ENCODE measurements at places on chromosomes 6 and 20.

DNA sequence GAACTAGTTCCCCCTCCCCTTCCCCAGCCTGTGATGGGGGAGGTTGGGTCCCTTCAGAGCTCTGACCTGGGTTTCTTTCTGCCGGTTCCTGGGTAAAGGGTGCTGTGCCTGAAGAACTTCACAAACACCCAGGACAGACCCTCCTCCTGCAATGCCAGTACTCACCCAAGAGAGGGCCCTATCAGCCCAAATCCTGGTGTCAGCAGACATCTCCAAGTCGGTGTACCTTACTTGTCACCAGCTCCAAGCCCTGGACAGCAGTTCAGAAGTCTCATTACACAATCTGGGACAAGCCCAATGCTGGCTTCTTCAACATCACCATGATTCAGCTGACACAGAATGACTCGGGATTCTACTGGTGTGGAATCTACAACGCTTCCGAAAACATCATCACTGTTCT lies 467 bp downstream of the TREML4 start:
- no peak for DNase-seq

DNA sequence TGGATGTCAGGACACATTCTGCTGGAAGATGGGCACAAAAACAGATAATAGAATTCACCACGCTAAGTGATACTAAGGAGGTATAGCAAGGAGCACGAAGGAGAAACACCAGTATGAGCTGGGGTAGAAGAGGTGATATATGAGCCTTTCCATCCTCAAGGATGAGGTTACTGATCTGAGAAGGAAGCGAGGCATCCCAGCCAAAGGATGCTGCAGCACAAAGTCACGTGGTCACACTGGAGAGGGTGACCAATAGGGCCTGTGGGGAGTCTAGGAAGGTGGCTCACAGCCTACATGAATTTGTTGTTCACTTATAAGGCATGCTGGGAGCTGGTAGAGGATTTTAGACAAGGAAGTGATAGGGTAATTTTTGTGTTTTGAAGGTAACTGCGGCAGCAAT lies 1.4 kb downstream of the GINS1 start:
- no peak for DNase-seq

GRCh38 chr6:152984513-152984872 lies 1.7 kb upstream of the FBXO5 start:
- DNase-seq = no peak

GRCh38 chr6:56959938-56960337 lies 5.0 kb downstream of the BEND6 start:
- DNase-seq = no peak

- no peak for DNase-seq
Observed at GRCh38 chr6:110188791-110189190, 8.6 kb downstream of the CDC40 start.

- no peak for DNase-seq
Observed at GRCh38 chr6:161487694-161488093, 213.8 kb upstream of the AGPAT4 start.

DNA sequence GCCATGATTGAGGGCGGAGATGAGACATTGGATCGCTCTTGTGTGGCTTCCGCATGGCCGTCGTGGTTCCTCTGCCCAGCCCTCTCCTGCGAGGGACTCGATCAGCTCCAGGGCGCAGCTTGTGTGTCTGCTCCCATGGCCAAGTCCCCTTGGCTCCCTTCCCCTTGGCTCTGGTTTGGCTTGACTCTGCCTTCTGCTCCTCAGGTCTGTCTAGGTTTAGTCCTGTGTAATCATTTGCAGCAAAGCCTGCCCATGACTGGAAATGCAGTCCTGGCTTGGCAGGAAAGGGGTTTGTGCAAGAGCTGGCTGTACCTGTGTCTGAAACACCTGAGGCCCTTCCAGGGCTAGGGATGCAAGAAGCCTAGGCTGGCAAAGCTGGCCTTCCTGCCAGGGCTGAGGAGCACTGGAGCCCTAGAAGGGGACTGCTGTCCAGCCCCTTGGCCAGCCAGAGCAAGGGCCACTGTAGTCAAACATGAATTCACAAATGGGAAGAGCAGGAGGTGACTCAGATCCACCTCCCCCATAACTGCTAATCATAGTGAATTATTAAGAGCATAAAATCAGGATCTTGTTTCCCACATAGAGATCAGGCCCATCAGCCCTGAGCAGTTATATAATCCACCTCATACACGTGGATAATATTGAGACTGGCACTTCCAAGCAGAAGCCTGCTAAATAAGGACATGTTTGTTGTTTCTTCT lies 196.8 kb downstream of the FARS2 start:
- no peak for DNase-seq

GRCh38 chr6:63537201-63537958 lies 34.9 kb upstream of the LOC128125822 start:
- DNase-seq = no peak

DNA sequence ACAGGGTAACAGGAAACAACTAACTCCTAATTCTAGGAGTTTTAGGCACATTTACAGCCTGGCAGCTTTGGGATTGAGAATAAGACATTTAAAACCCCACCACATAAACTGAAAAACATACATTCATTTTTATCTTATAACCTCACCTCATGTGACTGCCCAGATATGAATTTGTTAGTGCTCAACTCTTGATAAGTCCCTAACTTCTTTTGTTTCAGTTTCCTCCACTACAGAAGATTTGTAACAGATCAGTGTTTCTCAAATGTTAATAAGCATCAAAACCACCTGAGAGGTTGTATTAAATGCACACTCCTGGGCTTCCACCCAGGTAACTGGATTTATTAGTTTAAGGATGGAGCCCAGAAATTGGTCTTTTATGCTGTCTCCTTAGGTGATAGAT lies 190.1 kb upstream of the ARID1B start:
- no peak for DNase-seq

DNA sequence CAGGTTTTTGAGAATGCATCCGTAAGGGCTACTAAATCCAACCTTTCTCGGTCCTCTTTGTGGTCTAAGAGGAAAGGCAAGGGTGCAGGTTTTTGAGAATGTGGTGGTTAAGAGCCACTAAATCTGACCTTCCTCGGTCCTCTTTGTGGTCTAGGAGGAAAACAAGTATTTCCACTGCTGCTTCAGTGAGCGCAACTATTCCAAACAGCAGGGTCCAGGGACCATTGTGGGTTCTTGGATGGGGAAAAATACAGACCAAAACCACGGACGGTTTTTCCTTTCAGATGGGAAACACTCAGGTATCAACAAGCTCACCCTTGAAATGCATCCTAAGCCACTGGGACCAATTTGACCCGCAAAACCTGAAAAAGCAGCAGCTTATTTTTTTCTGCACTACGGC lies 21.9 kb downstream of the BTBD9 start:
- DNase-seq = no peak

DNA sequence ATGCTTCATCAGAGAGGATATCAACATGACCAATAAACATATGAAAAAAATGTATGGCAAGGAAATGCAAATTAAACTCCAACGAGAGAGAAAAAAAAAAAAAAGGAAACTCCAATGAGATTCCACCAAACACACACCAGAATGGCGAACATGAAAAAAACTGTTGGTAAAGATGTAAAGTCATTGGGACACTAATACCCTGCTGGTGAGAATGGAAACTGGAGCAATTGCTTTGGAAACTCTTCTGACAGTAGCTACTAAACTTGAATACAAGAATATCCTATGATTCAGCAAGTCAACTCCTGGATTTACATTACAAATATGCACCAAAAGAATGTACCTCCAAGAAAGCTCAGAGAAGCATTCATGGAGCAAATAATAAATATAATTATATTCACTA lies 260.7 kb upstream of the ECI2 start:
- no peak for DNase-seq

GRCh38 chr6:6518631-6519427 lies 69.7 kb upstream of the LY86 start:
- DNase-seq = no peak

DNA sequence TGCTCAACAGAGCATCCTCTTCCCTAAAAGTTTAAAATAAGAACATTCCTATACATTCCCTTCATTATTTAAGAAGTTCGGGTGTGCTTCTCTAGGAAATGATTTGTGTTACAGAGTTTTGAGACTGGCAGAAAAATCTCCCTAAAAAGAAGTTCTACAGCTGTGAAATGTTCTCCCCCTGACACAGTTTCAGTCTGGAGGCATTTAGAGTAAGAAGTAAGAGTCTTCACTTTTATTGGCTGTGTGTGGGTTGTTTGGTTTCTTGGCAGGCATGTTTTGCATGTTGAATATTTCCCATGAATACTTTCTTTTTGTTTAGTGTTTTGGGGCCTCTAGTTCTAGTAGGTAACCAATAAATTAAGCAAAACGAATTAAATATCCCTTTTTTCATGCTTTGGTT lies 195.9 kb downstream of the TENT5A start:
- no peak for DNase-seq

DNA sequence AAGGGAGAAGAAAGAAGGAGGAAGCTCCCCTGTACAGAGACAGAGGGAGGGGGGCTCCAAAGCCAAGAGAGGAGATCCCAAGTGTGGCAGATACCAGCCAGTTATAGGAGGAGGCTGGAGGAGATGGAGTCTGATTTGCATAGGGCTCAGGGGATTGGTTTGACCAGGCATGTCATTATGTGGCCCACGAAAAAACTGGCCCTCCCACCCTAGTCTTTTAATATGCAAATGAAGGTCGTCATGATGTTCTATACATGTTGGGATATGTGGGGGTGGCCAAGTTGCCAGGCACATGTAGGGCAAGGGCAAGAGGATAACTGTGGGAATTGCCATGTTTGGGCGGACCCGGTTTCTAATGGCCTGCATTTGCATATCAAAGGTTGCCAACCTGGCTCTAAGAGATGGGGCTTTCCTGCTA lies 17.6 kb upstream of the ZFP64 start:
- no peak for DNase-seq

DNA sequence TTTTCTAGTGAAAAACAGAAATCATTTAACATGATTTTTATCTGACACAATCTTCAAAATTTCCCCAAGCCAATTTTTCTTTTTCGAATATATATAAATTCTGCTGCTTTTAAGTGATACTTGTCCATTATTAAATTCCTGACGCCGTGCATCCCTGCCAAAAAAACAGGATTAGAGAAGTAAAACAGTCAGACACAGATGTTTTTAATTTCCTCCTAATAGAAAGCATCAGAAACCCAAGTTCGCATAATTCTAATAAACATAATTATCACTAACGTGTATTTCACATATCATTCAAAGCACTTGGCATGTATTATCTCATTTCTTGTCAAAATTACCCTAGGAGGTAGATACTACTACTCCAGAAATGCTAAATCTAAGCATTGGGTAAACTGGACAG lies 179.5 kb downstream of the ZFP64 start:
- no peak for DNase-seq

DNA sequence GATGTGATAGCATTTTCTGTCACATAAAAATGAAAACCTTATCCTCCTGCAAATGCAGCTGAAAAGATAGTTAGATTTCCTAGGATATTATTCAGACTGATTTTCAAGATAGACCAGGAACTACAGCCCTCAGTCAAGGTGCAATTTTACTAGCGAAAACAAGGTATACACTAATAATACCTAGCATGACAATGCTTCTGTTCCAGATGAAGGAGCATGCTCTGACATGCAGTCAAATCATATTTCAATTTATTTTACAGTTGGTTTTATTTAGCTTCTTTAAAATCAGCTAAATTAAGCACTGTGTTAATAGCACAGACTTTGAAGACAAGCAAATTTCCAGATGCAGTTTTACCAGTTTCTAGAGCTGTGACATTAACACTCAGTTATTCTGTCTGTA lies 14.2 kb upstream of the TNFAIP3 start:
- DNase-seq = no peak

DNA sequence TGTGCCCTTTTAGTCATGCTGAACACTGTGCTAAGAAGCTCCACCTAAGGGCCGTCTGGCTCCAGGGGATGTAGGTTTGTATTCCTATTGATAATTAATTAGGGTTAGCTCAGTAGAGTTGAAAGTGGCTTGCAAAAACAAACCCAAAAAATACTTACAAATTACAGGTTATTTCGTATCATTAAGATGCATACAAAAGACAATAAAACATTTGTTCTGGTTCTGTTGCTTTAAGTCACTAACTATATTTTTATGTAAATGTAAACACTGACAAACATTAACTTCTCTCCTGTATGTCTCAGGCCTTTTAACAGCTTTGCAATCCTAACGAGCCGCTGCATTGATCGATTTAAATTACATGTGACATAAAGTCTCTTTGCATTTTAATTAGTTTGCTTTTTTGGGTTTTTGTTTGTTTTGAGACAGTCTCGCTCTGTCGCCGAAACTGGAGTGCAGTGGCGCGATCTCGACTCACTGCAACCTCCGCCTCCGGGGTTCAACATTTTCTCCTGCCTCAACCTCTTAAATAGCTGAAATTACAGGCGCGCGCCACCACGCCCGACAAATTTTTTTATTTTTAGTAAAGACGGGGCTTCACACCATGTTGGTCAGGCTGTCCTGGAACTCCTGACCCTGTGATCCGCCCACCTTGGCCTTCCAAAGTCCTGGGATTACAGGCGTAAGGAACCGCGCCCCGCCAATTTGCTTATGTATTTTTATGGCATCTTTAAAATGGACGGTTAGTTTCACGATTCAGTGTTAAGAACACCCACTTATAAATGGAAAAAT lies 110.9 kb downstream of the HFE start:
- DNase-seq = no peak

- no peak for DNase-seq
Observed at GRCh38 chr6:1703923-1704322, 94.2 kb downstream of the FOXC1 start.

DNA sequence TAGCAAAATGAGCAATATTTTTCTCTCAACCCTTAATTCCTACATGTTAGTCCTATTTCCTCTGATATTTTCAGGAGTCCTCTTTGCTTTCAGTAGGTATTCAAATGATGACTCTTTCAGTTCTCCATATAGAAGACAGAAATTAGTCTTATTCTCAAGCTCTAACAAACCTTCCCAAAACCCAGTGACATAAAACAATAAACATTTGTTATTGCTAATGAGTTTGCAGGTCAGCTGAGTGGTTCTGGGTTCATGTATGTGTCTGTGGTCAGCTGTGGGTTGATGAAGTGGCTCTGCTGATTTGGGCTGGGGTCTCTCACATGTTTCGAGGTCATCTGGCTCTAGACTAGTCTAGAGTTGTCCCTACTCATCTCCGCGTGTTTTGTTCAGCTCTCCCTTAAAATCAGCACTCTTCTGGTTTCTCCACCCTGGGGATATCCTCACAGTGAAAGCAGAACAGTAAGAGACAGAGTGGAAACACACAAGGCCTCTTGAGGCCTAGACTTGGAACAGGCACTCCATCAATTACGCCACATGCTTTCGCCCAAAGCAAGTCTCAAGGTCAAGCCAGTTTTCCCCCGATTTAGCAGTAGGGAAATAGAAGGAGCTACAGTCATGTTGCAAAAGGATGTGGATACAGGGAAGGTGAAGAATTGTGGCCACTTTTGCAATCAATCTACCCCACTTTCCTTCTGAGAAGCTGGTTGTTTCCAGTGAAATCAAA lies 273.0 kb downstream of the PLCB1 start:
- DNase-seq = no peak

- DNase-seq = no peak
Observed at GRCh38 chr20:46850416-46850815, 44.2 kb upstream of the EYA2 start.
